NCI-H187 (cell line): ENCODE measurements at places on chromosomes 5 and 9.

GRCh38 chr5:126339215-126339805, 83.9 kb upstream of the GRAMD2B start:
- no peak for DNase-seq

GRCh38 chr9:119240546-119240945, 128.7 kb downstream of the BRINP1 start:
- DNase-seq: no peak

GRCh38 chr9:114097613-114098020, 1.5 kb downstream of the KIF12 start:
- DNase-seq: no peak

DNA sequence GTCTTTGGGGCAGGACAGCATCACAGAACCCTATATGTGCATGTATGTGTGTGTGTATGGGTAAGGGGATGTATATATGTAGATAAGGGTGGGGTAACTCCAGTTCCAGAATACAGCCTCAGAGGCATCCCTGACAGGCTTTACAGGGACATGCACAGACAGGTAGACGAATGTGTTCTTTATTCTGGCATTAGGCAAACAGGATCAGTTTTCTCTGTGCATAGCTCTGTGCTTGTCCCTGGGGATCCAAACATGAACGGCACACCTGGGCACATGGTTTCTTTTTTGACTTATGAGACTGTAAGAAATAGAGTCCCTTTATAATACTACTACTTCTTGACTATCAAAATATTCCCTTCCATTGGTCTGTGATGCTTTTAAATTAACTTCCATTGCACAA, 120.6 kb downstream of the TRIO start:
- peak; percentile 48 for DNase-seq

DNA sequence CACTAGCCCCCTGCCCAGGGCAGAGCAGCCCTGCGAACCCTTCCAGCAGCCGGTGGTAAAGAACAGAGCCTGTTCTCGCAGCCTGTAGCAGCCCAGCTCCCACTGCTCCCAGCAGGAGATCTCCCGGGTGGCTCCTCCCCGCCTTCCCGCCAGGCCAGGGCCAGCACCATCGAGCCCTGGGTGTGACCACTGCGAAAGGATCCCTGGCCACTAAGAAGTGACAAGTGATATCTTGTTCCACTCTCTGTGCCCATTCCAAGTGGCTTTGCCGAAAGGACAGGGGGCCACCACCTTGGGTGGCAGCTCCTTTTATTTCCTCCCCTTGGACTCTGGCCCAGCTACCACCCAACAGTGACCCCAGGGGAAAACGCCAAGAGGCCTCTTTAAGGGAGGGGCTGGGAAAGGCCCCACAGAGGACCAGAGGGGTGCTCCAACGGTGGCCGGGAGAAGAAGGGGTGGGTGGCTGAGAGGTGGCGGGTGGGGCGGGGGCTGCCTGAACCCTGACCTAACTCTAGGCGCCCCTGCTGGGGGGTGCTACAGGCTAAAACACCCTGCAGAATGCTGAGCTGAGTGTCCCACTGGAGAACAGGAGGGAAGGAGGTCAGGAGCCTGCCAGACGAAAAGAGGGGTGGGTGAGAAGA, 1.6 kb downstream of the NACC2 start:
- no peak for DNase-seq

GRCh38 chr5:180910735-180911134, 11.8 kb downstream of the BTNL8 start:
- DNase-seq: no peak

- DNase-seq: no peak
Observed at GRCh38 chr5:18238321-18238720, 604.1 kb downstream of the TAF11L14 start.

GRCh38 chr5:112663146-112663545, 74.5 kb upstream of the APC start:
- no peak for DNase-seq

DNA sequence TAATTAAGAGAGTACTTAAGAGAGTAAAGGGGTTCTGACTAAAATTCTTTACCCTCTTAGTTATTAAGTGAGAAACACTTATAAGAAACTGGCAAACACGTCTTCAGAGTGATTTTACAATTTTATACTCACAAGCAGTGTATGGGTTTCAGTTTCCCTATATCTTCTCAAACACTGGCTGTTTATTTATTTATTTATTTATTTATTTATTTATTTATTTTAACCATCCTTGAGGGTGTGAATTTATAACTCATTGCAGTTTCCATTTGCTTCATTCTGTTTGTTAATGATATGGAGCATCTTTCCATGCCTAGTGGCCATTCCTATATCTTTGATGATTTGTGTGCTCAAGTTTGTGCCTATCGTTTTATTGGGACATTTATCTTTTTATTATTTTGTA, 68.0 kb upstream of the SGCD start:
- DNase-seq: no peak

DNA sequence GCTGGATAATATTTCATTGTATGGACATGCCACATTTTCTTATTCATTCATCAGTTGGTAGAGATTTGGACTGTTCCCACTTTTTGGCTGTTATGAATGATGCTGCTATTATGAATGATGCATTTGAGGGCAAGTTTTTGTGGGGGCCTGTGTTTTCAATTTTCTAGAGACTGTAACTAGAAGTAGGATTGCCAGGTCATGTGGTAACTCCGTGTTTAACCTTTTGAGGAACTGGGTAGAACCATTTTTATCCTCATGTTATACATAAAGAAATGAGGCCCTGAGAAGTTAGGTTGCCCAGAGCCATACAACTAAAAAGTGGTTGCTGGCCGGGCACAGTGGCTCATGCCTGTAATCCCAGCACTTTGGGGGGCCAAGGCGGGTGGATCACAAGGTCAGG, 22.4 kb upstream of the STRBP start:
- DNase-seq: no peak

GRCh38 chr9:90641884-90642487, 638 bp downstream of the DIRAS2 start:
- no peak for DNase-seq

- DNase-seq: no peak
Observed at GRCh38 chr5:173625673-173626504, 9.4 kb upstream of the BOD1 start.

- no peak for DNase-seq
Observed at GRCh38 chr5:849651-850301, 1.0 kb downstream of the ZDHHC11 start.

- DNase-seq: no peak
Observed at GRCh38 chr9:84808416-84808815, 138.9 kb downstream of the NTRK2 start.

DNA sequence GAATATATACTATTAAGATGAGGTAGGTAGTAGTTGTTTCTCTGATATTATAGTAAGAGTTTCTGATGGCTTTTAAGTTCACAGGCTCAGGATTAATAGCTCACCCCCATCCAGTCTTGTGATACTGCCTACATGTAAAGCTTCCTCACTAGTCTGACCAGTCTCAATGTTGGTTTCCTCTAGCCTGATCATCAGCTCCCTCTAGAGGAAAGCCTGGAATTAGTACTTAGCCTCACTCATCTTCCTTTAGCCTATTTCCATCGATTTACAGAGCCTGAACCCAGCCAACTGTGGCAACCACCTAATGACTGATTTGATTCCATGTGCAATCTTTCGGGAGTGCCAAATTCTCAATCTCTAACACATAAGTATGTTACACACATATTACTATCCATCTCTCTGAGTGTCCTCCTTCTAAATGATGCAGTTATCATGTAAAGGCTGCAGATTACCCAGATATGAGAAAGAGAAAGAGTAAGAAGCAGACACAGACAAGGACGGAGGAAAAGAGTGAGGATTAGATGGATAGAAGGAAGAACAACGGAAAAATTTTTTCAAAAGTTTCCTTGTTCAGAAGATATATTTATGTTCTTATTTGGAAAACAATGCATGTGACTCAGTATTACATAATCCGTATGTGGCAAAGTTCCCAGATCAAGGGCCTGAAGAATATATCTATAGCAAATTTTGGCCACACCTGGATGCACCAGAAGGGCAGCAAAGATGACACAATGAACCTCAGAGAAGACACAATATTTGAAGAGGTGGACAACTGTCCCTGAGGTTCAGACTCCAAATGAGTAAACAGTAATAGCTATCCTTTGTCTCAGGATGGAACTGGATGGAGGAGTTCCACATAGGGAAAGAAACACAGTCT, 333.7 kb downstream of the ELAVL2 start:
- DNase-seq: peak; percentile 0

DNA sequence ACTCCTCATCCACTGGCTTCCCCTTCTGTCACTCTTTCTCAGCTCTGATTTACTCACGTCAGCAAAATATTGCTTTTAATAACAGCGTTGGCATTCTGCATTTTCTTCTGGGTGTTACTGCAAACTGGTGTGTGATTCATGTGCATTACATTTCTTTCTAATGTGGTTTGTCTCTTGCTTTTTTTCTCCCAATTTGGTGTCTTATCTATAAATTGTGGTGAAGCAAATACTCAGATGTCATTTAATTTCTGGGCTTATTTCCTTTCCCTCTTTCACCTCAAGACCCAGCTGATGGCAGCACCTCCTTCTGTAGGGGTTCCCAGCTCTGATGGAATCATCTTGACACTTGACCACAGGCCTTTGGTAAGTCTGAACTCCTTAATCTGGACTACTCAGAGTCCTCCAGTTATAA, 180.7 kb upstream of the ZNF618 start:
- DNase-seq: no peak

DNA sequence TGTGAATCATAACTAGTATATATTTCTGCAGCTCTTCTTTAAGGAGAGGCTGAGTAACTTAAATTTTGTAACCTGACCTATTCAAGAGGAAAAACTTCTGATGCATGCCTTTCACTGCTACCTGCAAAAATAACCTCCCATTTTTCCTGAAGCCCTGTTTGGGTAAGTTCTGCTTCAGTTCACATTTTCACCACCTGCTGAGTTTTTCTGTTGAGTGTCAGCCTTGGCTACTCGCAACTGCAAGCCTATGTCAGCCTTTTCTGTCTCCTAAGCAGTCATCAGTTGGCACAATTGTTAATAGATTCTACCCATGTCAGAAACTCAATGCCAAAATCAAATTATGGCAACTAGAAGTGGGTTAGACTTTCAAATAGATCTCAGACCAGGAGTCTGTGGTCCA, 8.2 kb upstream of the TNFAIP8 start:
- no peak for DNase-seq

GRCh38 chr5:156230887-156231286, 96.1 kb upstream of the SGCD start:
- DNase-seq: no peak

DNA sequence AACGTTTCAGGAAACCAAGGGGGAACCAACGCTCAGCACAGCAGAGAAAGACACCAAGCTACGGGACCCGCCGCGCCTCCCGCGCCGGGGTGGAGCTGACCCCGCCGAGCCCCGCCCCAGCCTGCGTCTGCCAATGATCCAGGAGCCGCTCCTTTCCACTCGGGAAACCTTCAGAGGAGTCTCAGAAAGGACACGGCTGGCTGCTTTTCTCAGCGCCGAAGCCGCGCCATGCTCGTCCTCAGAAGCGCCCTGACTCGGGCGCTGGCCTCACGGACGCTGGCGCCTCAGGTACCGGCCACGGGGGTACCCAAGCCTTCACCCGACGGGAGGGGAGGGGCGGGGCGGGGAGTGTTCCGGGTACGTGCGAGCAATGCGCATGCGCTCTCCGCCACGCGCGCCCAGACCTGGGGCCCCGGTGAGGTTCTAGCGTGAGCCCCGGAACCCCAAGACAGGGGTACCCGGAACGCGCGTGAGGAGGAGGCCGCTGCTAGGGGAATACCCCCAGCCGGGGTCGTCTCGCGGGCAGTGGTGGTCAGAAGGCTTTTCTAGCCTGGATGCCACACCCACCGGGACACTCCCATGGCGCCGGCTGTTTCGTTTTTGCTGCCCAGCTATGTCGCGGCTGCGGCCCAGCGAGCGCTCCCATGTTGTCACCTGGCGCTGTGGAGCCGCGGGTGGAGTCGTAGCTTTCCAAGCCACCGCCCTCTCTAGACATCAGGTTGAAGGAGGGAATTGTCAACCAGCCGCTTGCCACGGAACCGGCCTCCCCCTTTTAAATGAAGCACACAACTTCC, at the start of gene NIPSNAP3A:
Gene NIPSNAP3A, plus strand, starts transcription at position 119 of the 794 bp plus-strand sequence. Its CDS starts 110 bp downstream, at position 229.
- peak; percentile 69 for DNase-seq

- no peak for DNase-seq
Observed at GRCh38 chr5:147754372-147755122, 28.0 kb downstream of the JAKMIP2 start.

DNA sequence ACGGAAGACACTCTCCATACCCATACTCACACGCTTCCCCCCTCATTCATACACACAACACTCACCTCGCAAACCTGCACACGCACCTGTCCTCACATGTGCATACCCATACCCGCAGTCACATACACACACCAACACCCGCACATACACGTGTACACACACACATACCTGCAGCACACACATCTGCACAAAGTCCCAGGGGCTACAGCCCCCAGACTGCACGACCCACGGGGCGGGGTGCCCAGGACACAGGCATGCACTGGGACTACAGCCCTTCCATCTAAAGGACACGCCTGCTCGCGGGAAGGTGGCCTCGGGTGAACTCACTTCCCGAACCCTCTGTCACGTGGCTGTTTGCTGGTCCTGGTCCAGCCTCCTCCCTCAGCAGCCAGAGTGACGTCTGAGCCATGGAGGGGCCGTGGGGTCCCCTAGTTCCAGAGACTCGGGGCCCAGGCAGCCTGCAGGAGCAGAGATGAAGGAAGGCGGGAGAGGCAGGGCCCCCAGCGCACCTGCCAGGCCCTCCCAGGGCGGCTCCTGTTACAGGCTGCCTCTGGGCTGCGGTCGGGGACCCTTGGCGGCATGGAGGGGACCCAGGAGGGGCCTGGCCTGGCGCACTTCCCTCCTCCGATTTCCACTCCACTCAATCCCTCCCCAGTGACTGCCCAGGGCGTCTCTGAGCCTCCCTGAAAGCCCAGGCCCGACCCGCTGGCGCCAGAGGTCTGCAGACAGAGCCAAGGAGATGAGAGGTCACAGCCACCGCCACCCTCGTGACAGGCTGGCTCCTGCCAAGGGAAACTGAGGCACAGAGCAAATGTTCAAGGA, 8.1 kb downstream of the SLC12A7 start:
- peak; percentile 58 for DNase-seq

DNA sequence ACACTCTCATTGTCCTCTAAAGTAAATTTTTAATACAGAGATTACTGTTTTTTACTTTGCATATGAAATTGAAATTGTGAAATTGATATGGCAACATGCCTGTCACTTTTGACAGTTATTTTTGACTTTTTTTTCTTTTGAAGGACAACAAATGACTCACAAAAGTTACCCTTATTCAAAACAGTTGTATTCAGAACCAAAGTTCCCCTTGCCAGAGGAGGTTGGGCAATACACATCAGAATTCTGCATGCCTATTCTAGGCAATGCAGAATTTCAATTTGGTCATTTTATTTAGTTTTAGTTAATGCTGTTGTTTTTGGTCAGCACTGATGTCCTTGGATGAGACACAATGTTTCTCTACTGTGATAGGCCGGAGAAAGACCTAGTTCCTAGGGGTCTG, 299.1 kb upstream of the PRR16 start:
- DNase-seq: no peak

GRCh38 chr5:63987053-63987452, 24.8 kb upstream of the HTR1A start:
- no peak for DNase-seq

GRCh38 chr5:161002571-161003074, 150.6 kb upstream of the ATP10B start:
- DNase-seq: peak; percentile 23

DNA sequence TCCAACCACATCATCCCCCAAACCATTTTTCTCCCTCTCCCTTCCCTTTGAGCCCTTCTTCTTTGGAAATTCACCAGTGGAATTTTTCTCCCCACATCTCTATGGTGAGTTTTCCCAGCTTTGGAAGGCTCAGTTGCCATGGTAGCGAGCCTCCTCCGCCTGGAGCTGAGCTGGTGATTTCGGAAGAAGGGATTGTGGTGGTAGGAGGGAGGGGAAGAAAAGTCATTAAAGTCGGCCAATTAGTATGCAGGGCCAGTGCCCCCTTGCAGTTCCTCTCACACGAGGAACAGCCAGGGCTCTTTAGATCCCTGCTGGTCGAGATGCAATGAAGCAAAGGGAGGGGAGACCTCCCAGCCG, 322.0 kb downstream of the NTRK2 start:
- no peak for DNase-seq
